ENCODE measurements at places on chromosomes 11 and 22. TPM values are rescaled to one million over a fixed set of nuclear protein-coding genes. Genes with fewer than 3 reads are reported as not detected.

The ANKK1 gene
- not detected for total RNA-seq

The GAS2L1 gene
- total RNA-seq: 26.4 TPM

The FIBIN gene
- total RNA-seq: not detected

The CRELD2 gene
- 24.6 TPM for total RNA-seq

The ROM1 gene
- 4.4 TPM for total RNA-seq

The OR51E1 gene
- not detected for total RNA-seq

The RAB36 gene
- total RNA-seq: 8.3 TPM

The OR10D3 gene
- total RNA-seq: not detected

The KCNQ1 gene
- total RNA-seq: 0.24 TPM

The CHRNA10 gene
- 0.84 TPM for total RNA-seq

The BEST1 gene
- 4.6 TPM for total RNA-seq
